Suprapubic skin (tissue), 4 donors: ENCODE measurements at places on chromosomes 11 and 22. TPM values are rescaled to one million over a fixed set of nuclear protein-coding genes. Genes with fewer than 3 reads are reported as not detected.

GRCh38 chr11:133892126-133892525 is 46.8 kb upstream of the SPATA19 start:
- no peaks in the 10 kb centered on the region for H3K36me3 ChIP-seq
- DNase-seq, result no peak
- H3K4me3 ChIP-seq, result no peak overlapping the region
- H3K4me1 ChIP-seq, result no peaks in the 10 kb centered on the region

GRCh38 chr11:47067401-47067800 is 109.3 kb downstream of the ARFGAP2 start:
- H3K4me3 ChIP-seq, result no peak overlapping the region
- no peak overlapping the region for H3K27ac ChIP-seq
- peaks cover 22% of the 10 kb centered on the region for H3K4me1 ChIP-seq
- H3K27me3 ChIP-seq, result no peaks in the 10 kb centered on the region
- DNase-seq, result no peak
- no peaks in the 10 kb centered on the region for H3K36me3 ChIP-seq

DNA sequence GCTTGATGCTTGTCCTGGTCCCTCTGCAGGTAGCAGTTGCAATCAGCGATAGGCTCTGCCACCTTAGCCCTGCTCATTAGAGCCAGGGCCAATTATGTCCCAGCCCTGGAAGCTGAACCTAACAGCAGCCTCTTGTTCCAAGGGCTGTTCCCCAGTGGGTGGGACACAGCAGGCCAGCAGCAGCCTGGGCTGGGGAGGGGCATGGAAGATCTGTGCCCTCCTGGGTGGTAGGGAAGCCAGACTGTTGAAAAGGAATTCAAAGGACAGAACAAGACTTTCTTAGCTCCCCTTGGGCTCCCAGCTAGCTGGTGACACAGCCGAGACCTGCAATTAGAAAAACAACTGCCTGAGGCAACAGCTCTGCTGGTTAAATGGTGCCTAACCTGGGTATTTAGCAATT is 17.4 kb downstream of the DRD2 start:
- H3K27me3 ChIP-seq, result peaks cover 2% of the 10 kb centered on the region
- no peaks in the 10 kb centered on the region for H3K4me1 ChIP-seq
- no peaks in the 10 kb centered on the region for H3K36me3 ChIP-seq
- no peak overlapping the region for H3K27ac ChIP-seq

Gene ANO1
- 87.7 TPM for total RNA-seq

DNA sequence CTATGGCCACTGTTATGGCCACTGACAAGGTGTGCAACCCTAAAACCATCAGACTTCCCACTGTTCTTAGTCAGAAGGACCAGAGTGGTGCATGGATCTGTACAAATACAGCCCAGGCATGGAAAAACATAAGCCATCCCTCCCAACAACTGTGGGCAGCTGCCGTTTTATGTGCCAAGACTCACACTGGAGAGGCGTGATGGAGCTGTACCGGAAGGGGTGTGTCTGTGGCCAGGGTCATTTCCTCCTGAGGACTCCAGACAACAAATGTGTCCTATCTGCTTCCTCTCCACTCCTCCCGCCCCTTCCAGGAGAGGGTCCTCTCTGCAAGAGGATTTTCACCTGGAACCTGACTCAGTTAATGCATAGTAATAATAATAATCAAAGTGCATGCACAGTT is 29.5 kb downstream of the KCNJ1 start:
- no peak for DNase-seq
- no peaks in the 10 kb centered on the region for H3K4me1 ChIP-seq
- no peak overlapping the region for H3K4me3 ChIP-seq
- H3K36me3 ChIP-seq, result no peaks in the 10 kb centered on the region

Gene IFITM10
- total RNA-seq, result 7.2 TPM

DNA sequence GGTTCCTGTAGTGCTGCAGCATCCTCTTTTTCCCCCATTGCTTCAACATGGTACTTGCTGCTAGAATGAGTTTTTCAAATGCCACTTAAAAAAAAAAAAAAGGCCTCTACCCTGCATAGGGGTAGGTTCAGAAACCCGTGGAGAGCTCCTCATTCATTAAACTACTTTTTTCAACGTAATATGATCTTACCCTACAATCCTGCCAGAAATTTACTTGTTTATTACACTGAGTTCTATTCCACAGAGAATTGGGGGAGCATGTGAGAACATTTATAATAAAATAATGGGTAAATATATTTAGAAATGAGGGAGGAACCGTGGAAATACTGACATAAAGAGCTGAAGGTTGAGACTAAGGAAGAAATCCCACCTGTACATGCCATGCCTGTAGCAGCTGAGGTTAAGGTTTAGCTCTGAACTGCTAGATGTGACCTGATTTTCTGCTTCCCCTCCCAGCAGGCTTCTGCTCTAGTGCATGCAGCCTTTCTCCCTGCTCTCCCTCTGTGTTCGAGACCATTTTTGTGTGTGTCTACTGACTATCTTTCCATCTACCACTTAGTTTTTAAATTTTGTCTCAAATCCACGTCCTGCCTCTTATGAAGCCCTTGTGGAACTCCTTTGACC is 225.7 kb downstream of the DDX10 start:
- no peaks in the 10 kb centered on the region for H3K4me1 ChIP-seq
- H3K4me3 ChIP-seq, result no peak overlapping the region
- no peak for DNase-seq
- H3K27ac ChIP-seq, result no peak overlapping the region
- no peaks in the 10 kb centered on the region for H3K27me3 ChIP-seq

DNA sequence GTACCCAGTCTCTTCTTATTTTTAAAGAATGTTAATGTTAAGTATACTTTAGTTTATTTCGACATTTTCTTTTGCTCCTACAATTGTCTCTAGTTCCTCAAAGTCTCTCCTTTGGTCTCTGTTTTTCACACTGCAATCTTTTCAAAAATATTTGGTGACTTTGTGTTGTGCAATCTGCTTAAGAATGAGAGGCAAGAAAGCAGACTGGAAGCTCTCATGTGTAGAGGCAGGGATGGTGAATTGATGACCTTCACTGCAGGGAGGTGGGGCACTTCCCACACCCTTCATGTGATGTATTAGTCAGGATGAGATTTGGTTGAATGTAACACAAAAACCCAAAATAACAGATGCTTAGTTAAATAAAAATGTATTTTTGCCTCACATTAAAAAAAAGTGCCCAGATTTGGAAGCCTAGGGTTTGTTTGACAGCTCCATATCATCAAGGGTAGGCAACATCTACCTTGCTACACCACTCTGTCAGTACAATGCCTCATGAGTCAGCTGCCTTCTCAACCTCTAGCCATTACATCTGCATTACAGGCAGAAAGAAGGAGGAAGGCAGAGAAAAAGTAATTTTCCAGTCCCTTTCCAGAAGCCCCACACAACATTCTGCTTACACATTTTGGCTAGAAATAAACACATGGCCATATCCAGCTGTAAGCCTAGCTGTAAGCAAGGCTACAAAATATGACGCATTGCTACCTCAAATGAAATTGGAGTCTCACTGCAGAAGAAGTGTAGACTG is 3.8 kb upstream of the MMP27 start:
- H3K4me1 ChIP-seq, result peaks cover 5% of the 10 kb centered on the region
- DNase-seq, result no peak
- no peak overlapping the region for H3K27ac ChIP-seq
- no peaks in the 10 kb centered on the region for H3K36me3 ChIP-seq
